ENCODE measurements at places on chromosomes 13 and 19.

- no peak for DNase-seq
Observed at GRCh38 chr19:49264258-49264657, 60.7 kb downstream of the SLC6A16 start.

- no peak for DNase-seq
Observed at GRCh38 chr13:110133425-110134235, 173.3 kb downstream of the COL4A1 start.

- DNase-seq, result no peak
Observed at GRCh38 chr19:46654621-46655152, 6.3 kb downstream of the DACT3 start.

DNA sequence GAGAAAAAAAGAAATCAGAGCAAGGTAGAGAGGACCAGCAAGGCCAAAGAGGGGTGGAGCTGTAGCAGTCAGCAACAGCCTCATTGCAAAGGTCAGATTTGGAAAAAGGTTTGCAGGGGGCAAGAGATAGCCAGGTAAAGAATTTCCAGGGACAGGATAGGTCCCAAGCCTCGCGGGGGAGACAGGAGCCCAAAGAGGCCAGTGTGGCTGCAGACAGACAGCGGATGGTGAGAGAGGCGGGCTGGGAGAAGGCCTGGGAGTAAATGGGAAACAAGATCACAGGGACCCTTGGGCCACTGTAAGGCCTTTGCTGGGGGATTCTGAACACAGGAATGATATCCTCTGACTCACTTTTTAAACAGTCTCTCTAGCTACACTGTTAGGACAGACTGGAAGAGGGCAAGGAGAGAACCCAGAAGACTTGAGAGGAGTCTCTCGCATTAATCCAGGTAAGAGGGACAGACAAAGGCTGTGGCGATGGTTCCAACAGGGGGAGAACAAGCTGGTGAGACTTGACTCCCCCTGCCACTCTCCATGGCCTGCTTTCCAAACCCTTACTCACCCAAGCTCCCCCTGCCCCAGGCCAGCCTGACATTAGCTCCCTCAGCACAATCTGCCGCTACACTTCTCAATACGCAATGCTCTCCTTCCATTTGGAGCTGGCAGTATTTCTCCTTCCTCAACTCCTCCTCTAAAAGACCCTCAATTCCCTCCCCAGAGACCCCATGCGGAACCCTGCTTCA, 31.8 kb downstream of the DOCK9 start:
- no peak for DNase-seq

DNA sequence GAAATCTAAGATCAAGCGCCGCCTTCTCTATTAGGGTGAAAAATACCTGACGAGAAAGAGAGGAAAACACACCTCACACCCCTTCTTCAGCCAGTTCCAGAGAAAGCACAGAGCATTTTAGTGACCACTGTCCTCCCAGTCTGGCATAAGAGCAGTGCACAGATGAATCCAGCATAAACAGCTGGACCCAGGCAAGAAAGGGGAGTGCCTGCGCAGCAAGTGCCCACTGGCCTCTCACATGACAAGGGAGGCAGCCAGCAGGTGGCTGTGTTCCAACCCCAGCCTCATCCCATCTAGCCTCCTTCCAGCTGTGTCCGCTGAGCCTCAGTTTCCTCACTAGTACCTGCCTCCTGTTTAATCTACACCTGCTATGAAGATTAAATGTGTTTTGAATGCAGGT, 8.0 kb downstream of the MED26 start:
- DNase-seq, result no peak

DNA sequence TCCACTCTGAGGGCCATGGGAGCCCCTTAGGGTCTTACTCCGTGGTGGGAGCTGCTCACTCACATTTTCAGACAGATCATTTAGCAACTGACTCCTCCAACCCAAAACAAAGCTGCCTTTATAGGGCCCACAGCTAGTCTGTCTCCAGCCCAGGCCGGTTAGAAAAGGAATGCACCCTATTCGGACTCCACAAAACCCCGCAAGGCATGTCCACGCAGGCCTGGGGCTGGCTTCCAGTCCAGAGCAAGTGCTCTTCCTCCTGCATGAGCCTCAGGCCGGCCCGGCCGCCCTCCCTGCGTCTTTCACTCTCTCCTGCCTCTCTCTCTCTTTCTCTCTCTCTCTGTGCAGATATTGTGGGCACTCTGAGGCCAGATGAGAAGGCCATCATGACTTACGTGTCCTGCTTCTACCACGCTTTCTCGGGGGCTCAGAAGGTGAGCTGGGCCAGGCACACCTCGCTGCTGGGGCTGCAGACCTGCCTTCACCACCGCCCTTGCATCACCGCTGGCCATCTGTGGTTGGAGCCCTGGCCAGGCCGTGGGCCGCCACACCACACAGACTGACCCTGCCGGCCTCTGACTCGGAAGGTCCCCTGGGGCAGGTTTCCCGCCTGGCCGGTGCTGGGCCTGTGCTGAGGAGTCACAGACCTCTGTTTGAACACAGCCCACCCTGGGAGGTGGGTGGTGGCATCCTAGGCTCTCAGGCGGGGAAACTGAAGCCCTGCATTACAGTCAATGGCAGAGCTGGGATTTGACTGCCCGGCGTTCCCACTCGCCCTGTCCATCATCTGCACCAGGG, 33.1 kb downstream of the CAPN12 start:
- no peak for DNase-seq

- no peak for DNase-seq
Observed at GRCh38 chr13:102609696-102610095, 12.9 kb downstream of the TPP2 start.

GRCh38 chr13:23059173-23059572, 121.6 kb upstream of the SGCG start:
- no peak for DNase-seq

- DNase-seq, result no peak
Observed at GRCh38 chr13:71602344-71602743, 264.7 kb downstream of the DACH1 start.

GRCh38 chr13:45511310-45512097, 46.8 kb downstream of the COG3 start:
- DNase-seq, result peak; percentile 89

- no peak for DNase-seq
Observed at GRCh38 chr19:55047951-55048350, 9.9 kb upstream of the GP6 start.

DNA sequence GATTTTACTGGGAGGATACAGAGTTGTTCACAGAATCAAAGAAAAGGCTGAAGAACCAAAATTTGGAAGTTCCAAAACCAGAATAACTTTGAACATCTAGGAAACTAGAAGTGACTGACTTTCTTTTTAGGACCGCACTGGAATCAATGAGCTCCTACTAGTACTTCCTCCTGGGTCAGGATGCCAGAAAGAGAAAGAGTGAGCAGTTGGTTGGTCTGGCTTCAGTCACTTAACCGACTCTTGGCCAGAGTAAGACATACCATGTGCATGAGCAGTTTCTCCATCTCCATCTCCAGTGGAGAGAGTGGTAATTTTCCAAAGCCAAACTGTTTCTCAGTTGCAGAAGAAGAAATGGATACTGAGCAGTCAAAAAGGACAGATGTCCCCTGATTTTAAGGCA, 27.1 kb upstream of the MTUS2 start:
- peak; percentile 76 for DNase-seq

DNA sequence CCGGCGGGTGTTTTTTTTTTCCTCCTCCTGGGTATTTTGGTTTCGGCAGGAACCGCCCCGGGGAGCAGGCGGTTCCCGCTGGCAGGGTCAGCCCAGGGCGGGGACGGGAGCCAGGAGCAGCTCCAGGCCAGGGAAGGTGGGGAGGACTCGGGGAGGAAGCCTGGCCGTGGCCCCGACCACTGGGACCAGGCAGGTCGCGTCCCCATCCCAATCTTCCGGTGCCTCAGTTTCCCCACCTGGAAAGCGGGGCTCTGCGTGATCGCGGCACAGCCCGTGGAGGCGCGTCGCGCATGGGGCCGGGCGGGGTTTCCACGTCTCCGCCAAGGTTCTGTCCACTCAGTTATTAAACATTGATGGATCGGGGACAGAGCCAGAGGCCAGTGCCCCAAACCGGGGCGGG, 34.8 kb downstream of the IL12RB1 start:
- DNase-seq, result no peak

DNA sequence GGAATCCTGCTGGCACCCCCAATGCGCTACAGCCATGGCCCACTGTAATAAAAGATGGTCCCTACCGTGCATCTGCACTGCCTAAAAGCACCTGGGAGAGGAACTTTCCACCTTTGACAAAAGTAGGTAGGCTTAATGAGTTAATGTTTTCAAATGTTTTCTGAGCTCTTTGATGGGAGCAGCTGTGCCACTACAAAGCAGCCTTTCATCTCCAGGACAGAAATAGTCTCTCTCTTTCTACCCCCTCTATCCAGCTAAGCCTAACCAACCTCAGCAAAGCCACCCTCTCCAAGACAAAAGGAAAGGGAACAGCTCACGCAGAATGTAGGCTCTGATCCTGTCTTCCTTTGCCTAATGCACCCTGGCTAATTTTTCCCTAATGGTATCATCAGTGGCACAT, 560.2 kb downstream of the UQCRFS1 start:
- no peak for DNase-seq

DNA sequence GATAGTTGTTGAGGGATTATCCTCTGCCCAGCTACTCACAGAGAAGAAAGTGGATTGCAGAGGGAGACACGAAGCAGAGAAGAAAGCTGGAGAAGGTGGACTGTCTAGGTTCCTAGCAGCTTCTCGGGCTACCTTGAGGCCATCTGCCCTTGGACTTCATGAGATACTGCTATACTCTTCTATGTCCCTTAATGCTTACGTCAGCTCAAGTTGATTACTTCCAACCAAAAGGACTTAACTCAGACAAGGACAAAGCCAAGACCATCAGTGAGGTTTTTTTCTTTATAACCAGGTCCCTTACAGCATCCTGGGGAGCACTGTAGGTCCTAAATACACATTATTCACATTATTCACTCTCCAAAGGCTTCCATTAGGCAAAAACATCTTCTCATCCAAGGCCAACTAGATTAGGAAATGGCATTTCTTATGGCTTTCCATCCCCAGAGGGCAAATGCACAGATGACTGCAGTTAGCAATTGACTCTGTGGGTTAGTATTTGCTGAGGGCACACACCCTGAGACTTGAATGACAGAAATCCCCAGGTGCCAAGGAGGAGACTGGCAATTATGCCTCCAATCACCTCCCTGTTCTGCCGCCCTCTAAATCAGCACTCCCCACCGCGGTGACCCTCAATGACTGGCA, 4.1 kb upstream of the UBE2L5 start:
- DNase-seq, result no peak

GRCh38 chr13:84873951-84874350, 925.3 kb downstream of the SLITRK6 start:
- no peak for DNase-seq

- DNase-seq, result no peak
Observed at GRCh38 chr13:93810264-93810663, 583.7 kb downstream of the GPC6 start.

GRCh38 chr13:20489185-20489820, 36.4 kb downstream of the CRYL1 start:
- DNase-seq, result no peak

DNA sequence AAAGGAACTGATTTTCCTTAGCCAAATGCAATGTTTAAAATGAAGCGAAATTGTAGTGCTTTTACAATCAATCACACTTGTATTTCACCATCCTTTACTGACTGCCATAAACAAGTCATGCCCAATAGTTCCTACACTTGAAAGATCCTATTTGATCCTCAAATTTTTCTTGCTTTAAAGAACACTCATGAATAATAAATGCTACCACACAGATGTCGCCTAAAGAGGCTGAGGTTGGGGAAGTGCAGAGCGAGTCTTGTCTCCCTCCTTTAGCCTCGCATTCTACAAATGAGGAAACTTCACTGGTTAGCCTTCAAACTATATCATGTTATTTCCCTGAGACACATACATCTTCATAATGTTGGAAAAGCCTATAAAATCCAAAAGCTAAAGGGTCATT, 18.7 kb upstream of the AMER2 start:
- DNase-seq, result no peak

GRCh38 chr13:79662882-79663281, 181.9 kb downstream of the NDFIP2 start:
- no peak for DNase-seq

DNA sequence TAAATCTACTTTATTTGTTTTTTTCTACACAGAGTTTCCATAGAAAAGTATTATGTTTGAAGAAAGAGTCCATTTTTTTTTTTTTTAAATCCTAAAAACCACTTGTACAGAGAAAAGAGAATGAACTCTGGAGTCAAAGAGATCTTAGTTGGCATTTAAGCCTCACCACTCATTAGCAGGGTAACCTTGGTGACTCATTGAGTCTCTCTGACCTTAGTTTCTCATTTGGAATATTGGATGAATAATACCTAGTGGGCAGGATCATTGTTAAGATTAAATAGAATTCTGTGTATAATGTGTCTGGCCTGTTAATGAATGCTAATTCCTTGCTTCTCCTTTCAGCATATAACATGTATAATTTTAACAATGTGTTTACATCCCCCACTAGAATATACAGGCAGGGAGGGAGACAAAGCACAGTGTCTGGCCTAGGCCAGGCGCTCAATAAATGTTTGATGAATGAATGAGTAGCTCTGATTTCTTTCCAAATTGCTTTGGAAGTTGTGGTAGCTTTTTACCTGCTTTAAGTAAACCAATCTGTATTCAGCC, 48.7 kb upstream of the MYCBP2 start:
- no peak for DNase-seq

DNA sequence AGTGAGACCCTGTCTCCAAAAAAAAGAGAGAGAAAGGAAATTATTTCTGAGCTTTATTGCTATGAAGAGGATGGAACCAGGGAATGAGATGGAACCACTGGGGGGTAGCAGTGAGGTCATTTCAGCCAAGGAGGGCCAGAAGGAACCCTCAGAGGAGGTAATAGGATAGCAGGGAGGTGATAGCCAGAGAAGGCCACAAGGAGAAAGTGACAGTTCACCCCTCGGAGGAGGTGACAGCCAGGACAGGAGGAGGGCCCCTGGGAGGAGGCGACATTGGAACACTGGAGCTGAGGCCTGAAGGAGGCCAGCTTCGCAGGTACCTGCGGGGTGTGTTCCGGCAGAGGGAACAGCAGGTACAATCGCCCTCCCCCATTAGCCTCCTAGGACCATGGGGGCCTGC, 675 bp upstream of the PGPEP1 start:
- peak; percentile 35 for DNase-seq

DNA sequence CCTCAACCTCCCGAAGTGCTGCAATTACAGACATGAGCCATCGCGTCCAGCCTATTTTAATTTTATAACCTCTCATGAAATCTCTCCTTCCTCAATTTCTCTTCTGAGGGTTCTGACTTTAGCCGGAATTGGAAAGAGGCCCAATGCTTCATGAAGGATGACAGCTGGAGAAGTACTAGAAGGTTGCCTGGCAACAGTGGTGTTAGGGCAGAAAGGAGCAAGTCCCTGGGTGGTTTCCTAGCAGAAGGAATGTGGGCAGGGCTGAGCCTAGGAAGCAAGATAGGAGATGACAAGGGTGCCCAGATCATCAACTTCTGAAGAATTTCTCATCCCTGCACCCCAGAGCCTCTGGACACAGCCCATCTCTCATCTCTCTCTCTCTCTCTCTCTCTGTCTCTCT, 25.8 kb downstream of the CACNG6 start:
- DNase-seq, result peak; percentile 83

DNA sequence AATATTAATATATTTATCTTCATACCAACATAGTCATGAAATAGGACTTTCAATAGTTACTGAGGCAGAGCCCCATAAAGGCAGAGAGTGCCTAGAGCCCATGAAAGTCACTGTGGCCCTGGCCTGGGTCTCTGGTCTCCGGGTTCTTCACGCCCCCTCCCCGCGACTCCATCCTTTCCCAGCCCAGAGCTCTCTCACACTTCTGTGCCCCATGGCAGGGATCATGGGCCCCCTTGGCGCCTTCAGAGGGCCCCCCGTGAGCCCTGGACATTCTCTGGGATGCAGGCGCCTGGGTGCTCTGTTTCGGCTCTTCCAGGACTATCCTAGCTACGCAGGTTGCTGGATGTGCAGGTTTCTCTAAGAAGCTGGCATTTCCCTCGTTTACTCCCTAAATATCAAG, 228.4 kb downstream of the TEX29 start:
- DNase-seq, result no peak

All from fibroblast of pulmonary artery (primary cell).